Stimulated activated CD4-positive, alpha-beta T cell treated with anti-CD3 and anti-CD28 coated beads, TNF-alpha, amount 100 ng/mL, for 48 hours (primary cell): ENCODE measurements at places on chromosomes 5 and 9.

DNA sequence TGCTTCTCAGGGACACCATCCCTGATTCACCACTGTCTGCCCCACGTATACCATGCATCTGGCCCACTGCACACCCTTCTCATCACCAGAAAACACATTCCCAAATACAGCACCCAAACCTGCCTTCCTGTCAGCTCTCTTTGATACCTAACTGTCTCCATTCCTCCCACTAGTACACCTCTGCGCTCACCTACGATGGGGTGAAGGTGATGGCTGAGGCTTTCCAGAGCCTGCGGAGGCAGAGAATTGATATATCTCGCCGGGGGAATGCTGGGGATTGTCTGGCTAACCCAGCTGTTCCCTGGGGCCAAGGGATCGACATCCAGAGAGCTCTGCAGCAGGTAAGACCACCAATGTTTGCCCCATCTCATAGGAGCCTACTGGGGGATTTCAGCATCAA, 186.4 kb downstream of the GRIA1 start:
- no peak for DNase-seq

DNA sequence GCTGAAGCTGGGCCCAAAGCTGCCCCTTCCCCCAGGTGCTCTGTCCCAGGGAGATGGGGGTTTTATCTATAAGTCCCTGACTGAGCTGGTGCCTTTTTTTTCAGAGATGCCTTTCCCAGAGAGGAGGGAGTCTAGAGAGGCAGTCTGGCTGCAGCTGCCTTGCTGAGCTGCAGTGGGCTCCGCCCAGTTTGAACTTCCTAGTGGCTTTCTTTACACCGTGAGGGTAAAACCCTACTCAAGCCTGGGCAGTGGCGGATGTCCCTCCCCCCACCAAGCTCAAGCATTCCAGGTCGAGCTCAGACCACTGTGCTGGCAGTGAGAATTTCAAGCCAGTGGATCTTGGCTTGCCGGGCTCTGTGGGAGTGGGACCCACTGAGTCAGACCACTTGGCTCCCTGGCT, 41.3 kb downstream of the CAVIN4 start:
- no peak for DNase-seq

DNA sequence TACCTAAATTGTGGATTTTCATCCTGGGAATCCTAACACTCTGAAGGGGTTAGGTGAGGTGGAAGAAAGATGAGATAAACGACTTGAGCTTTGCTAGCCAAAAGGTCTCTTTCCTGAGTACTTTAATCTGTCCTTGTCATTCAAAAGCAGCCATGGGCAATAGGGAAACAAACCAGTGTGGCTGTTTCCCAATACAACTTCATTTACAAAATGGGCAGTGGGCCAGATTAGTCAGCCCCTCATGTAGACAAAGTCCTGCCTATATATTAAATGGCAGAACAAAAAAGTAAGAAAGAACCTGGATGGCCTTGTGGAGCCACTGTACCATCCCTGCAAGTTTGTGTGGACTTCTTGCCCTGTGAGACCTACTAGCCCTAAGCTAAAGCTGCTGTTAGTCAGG, 51.0 kb upstream of the NFIL3 start:
- DNase-seq, result no peak

GRCh38 chr5:145237843-145238242, 597.3 kb downstream of the PRELID2 start:
- DNase-seq, result no peak

DNA sequence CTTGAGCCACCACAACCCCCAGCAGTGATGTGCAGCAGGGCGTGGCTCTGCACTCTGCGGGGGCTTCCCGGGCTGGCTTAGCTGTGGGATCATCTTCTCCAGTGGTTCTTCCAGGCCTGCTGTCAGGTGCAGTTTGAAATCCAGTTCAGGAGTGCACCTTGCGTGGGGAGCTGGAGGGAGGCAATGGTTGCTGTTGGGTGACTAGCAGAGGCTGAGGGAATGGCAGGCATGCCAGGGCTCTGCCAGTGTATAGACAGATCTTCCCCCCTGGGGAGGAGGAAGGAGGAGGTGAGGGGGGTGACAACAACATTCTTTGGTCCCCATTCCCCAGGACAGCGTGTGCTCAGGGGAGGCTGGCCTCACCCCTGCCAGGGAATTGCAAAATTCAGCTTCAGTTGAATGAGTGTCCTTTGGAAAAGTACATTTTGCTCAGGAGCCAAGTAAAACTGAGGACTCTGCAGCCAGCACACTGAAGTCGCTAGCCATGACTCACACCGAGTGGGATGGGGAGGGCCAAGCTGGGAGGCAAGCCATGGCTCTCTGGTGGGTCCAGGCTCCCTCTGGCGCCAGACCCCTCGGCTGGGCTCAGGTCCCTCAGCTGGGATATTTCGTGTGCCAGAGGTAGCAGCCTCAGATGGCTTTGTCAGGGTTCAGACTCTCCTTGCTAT, 35.0 kb downstream of the ERGIC1 start:
- no peak for DNase-seq

GRCh38 chr5:61649231-61649630, 317.2 kb downstream of the ZSWIM6 start:
- DNase-seq, result no peak
